Activated T-helper 1 cell treated with Interleukin-2 at 50 U/mL for 16 hours (primary cell): ENCODE measurements at places on chromosomes 7 and 10.

DNA sequence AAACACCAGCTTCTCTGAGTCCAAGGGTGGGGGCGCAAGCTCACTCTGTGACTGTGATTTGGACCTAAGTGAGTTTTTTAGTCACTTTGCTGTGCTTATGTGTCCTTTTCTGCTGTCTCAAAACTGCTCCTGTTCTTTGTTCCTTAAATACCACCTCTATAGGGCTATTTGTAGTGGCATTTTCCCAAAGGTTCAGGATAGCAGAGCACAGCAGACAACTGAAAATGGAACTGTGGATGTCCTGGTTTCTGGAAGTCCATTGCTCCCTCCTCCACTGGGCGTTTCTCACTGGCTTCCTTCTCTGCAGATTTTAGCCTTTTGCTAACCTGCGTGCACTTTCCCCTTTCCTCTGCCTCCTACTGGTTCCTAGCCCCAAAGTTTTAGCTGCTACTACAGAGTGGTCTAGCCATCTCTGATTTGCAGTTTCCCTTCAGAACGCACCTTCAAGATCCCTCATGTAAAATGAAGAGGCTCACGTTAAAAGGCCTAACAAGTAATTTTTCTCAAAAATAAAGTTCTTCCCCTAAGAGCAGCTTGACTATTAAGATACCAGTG lies 25.6 kb downstream of the BLVRA start:
- no peak for DNase-seq

- DNase-seq = no peak
Measured at GRCh38 chr7:154406312-154406711, 354.1 kb downstream of the DPP6 start.

DNA sequence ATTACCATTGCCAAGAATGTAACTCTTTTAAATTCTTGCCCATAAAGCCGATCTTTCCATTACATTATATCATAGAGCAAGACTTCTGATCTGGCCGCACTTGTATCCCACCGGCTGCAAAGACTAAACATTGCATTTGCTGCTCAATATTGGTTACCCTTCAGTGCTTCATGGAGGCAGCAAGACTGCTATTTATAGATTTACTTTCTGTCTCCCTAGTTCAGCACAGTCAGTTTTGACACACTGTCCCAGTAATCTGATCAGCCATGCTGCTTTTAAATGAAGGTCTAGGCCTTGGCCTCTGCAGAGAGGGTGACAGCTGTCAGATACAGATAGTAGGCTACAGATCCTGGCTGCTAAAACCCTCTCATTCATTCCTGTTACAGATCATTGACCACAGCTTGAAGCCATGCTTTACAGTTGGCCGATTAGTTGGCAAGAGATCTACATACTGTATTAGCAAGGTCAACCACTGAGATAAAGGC lies 562.6 kb upstream of the GALNT17 start:
- DNase-seq = no peak

GRCh38 chr7:99448855-99449254 lies 10.1 kb downstream of the CPSF4 start:
- no peak for DNase-seq

- DNase-seq = no peak
Measured at GRCh38 chr10:34742456-34742855, 72.6 kb downstream of the PARD3 start.

- DNase-seq = no peak
Measured at GRCh38 chr10:3331690-3332230, 159.2 kb upstream of the PITRM1 start.

DNA sequence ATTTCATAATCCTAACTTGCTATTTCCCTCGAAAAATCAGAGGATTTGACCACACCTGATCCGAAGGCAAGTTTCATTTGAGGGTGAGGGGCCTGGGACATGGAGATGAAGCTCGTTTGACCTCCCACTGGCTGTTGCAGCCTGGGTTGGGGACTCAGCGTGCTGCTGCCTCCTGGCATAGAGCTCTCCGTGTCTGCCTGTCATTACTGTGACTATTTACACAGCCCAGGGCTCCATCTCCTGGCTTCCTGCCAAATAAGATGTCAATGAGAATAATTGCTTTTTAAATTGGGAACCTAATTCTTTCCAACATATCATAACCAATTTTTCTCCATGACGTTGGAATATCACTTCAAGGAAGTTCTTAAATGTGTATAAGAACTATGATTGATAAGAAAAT lies 139.3 kb upstream of the COBL start:
- no peak for DNase-seq

GRCh38 chr10:70761031-70761601 lies 24.1 kb downstream of the TBATA start:
- DNase-seq = no peak

- DNase-seq = no peak
Measured at GRCh38 chr7:127632276-127632910, 14.5 kb upstream of the PAX4 start.

DNA sequence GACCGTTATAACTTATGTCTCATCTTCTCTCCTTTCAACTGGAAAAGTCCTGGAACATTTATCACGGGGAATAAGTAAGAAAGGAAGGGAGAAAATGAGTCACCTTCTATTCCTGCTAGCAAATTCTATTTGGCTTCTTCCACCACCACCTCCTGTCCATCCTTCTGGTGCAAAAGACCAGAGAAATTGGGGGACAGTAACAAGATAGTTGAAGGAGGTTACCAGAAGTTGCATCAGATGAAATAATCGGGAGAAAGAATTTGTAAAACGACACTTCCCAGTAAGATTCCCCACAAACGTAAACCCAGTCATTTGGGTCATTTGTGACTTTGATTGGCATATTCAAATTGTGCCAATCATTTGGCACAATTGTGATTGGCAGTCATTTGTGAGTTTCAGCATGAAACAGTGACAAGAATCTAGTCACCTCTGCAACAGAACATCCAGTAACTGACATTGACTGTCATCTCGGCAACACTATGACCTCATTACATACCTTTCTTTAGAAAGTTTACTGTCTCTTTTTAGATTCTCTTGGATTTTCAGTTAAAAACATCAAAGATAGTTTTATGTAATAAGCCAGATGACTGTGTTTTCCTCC lies 51.3 kb upstream of the PIK3CG start:
- no peak for DNase-seq

GRCh38 chr7:108467391-108467790 lies 11.2 kb upstream of the NRCAM start:
- DNase-seq = no peak

- no peak for DNase-seq
Measured at GRCh38 chr10:58715061-58715460, 202.4 kb downstream of the BICC1 start.

GRCh38 chr7:10855583-10855982 lies 118.1 kb upstream of the PHF14 start:
- DNase-seq = no peak

GRCh38 chr10:99234041-99234790 lies 1.4 kb downstream of the HPSE2 start:
- DNase-seq = no peak

DNA sequence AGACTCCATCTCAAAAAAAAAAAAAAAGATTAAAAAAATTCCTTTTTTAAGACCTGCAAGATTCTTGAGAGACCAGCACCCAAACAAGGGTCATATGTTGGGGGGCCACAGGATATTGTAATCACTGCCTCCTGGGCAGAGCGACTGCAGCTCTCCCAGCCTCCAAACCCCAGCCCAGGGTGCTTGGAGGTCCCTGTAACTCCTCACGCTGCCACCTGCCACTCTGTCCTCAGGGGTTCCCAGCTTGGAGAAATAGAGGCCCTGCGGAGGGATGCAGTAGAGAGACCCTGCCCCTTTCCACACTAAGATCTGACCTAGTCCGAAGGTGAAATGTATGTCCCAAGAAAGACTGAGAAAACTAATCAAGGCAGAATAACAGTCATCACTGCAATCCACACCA lies 343.7 kb downstream of the GRID1 start:
- DNase-seq = no peak

DNA sequence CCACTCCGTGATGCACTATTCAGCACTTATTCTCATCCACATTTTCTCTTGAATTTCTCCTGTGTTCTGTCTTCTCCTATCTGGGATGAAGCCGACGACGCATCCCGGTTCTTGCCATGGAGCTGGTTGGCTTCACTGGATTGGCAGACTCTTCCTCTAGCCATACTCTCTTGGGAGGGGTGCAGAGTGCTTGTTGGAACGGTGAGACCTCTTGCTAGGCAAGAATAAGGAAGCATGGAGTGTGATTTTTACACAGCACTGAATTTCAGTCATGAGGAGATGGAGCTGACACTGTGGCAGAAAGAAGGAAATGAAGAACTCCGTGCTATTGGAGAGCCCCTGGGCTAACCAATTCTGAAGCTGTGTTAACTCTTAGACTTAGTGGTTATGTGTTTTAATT lies 28.2 kb upstream of the ZNF32 start:
- no peak for DNase-seq

DNA sequence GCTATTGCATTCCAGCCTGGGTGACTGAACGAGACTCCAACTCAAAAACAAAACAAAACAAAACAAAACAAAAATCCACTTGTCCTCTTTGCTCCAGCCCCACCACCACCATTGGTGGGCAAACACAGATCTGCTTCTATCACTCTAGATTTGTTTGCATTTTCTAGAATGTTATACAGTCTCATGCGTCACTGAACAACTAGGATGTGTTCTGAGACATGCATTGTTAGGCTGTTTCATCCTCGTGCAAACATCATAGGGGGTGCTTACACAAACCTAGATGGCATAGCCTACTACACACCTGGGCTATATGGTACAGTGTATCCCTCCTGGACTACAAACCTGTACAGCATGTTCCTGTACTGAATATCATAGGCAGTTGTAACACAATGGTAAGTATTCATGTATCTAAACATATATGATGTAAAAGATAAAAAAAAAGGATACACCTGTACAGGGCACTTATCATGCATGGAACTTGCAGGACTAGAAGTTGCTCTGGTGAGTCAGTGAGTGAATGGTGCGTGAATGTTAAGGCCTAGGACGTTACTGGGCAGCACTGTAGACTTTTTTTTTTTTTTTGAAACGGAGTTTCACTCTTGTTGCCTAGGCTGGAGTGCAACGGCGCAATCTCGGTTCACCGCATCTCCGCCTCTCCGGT lies 45.3 kb downstream of the BTBD16 start:
- DNase-seq = no peak

DNA sequence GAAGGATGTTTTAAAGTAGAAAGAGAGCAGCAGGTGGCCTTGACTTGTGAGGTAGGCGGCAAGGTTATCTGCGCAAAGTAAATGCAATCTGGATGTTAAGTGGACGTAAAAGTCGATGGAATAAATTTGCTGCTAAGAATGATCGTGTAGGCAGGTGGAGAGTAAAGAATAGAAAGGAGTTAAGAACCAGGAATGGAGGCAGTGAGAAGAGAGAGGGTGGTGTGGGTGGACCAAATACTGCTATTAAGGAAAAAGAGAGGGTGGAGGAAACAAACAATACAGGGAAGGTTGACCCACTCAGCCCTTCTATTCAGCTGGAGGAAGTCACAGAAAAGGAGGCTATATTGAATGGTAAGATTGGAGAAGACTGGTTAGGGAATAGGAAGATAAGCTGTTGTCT lies 1.9 kb upstream of the CUL1 start:
- no peak for DNase-seq

DNA sequence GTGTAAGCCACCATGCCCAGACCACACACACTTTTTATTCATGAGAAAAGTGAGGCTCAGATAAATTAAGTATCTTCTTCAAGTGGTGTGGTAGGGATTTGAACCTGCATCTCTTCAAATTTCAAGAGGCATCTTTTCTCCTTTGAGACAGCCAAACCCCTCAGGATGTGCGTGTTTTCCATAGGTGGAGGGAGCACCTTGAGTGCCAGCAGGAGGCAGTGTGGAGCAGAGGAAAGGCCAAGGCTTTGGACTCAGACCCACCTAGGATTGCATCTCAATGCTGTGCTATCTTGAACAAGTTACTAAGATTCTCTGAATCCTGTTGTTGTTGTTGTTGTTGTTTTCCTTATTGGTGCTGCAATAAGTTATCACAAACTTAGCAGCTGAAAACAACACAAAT lies 40.2 kb upstream of the MYL10 start:
- no peak for DNase-seq

- DNase-seq = no peak
Measured at GRCh38 chr10:125742465-125742864, 23.0 kb downstream of the EDRF1 start.

DNA sequence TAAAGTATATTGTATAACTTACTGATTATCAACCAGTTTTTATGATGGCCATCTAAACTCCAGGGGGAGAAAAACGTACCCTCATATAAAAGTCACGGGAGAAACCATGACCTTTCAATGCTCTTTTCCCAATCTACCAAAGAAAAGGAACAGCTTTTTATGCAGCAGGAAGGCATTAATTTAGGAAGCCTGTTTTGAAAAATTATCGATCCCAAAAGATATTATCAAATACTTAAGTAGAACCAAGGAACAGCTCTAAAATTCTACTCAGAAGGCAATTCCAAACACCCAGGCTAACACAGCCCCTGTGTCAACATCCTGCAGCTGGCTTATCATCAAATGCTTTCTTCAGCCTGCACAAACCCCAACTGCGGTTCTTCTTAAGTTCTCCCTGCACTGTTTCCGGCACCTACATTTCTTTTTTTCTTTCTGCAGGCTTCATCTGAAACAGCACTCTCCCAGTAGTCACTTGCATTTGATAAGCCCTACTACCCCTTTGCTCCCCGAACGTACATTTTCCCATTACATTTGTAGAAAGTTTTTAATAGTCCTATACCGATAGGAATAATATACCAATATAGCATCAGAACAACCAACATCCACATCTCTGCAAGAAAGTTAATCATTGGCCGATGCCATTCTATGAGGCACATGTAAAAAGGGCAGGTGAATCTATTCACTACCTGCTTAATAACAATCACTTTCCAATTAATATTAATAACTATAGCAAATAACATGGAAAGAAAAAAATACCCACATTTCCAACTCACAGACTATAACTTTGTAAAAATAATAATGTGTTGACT lies 47.9 kb downstream of the PIP4K2A start:
- no peak for DNase-seq

DNA sequence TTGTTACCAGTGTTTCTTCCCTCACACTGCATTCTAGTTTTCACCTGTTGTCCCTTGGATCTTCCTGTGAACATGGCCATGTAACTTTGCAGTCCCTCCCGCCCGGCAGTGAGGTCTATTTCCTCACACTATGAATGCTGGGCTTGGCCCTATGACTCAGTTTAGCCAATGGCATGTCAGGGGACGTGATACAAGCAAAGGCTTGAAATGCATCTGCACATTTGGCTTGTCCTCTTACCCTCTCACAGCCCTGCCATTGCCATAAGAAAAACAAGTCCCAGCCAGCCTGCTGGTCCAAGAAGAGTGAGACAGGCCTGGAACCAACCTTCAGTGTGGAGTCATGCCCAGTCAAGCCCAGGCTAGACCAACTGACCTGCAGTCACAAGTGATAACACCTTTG lies 17.1 kb upstream of the EZH2 start:
- no peak for DNase-seq

- no peak for DNase-seq
Measured at GRCh38 chr7:38775506-38776175, 133.3 kb downstream of the VPS41 start.
